ENCODE measurements at places on chromosomes 7 and 10.

GRCh38 chr7:1459920-1460820 is 900 bp upstream of the MICALL2 start:
- DNase-seq = no peak

DNA sequence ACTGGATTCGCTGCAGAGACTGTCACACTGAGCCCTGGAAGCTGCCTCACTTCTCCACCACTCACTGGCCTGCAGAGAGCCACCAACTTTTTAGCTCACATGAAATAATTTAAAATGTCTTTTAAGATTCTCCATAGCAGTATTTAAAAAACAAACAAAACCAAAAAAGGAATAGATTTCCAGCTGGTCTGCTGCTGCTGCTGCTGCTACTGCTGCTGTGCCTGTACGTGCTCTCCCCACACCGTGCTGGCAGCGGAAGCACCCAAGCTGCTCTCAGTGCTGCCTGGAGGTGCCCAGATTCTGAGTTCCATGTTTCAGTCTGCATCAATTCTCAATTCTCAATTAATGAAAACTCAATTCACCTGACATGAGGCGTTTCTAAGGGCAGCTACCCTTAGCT is 146.0 kb downstream of the USP6NL start:
- DNase-seq = no peak

- DNase-seq = peak; percentile 39
These were observed 15.4 kb upstream of the PRF1 start for GRCh38 chr10:70617798-70618568.

DNA sequence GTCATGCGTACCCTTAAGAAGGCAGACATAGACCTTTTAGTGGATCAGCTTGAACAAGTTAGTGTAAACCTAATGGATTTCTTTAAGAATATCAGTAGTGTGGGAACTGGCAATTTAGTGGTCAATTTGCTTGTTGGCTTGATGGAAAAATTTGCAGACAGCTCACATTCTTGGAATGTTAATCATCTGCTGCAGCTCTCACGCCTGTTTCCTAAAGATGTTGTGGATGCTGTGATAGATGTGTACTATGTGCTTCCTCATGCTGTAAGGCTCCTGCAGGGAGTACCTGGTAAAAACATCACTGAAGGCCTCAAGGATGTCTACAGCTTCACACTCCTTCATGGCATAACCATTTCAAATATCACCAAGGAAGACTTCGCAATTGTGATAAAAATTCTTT is 103.4 kb downstream of the ABCA13 start:
- DNase-seq = no peak

GRCh38 chr10:58082248-58082647 is 185.4 kb downstream of the IPMK start:
- no peak for DNase-seq

- no peak for DNase-seq
These were observed 523.6 kb downstream of the PTPRN2 start for GRCh38 chr7:158063850-158064610.

- no peak for DNase-seq
These were observed 86.5 kb upstream of the SKAP2 start for GRCh38 chr7:26950889-26951288.

All from AG09309 (cell line).